ENCODE measurements at places on chromosomes 1 and 21.

DNA sequence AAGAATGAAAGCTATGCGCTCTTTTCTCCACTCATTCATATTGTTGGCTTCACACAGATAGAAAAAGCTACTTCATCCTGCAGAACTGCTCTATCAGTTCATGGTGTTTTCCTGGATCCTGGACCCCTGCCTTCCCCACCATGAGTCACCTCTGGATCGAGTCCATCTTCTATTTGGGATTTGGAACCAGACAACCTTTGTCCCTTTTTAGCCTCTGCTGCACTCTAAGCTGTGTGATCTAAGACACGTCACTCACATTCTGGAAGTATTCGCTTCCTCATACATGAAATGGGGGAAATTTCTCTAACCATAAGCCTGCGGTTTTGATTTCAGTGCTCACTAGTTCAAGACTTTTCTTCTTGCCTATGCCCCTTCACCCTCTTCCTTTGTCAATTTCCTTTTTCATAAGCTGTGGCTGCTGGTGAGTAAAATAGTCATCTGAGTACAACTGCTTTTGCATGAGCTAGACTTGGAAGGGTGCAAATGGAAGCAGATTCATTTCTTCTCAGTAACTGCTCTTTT, 14.1 kb upstream of the DEGS1 start:
- DNase-seq = no peak

GRCh38 chr21:39209334-39209688, 26.1 kb upstream of the PSMG1 start:
- no peak for DNase-seq

- DNase-seq = no peak
Observed at GRCh38 chr1:217977943-217978342, 307.1 kb upstream of the RRP15 start.

DNA sequence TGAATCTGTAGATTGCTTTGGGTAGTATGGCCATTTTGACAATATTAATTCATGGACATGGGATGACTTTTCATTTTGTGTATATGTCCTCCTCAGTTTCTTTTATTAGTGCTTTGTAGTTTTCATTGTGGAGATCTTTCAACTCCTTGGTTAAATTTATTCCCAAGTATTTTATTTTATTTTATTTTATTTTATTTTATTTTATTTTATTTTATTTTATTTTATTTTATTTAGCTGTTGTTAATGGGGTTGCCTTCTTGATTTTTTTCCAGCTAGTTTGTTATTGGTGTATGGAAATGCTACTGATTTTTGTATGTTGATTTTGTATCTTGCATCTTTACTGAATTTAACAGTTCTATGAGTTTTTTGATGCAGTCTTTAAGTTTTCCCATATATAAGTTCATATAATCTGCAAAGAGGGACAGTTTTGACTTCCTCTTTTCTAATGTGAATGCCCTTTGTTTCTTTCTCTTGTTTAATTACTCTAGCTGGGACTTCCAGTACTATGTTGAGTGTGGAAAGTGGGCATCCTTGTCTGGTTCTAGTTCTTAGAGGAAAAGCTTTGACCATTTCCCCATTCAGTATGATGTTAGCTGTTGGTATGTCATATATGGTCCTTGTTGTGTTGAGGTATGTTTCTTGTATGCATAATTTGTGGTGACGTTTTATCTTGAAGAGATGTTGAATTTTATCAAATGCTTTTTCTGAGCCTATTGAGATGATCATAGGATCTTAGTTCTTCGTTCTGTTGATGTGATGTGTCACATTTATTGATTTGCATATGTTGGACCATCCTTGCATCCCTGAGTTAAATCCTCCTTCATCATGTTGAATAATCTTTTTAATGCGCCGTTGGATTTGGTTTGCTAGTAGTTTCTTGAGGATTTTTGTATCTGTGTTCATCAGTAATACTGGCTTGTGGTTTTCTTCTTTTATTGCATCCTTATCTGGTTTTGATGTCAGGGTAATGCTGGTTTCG, 14.3 kb downstream of the CEPT1 start:
- no peak for DNase-seq
